ENCODE measurements at places on chromosomes 5 and 9. TPM values are rescaled to one million over a fixed set of nuclear protein-coding genes. Genes with fewer than 3 reads are reported as not detected.

The IGIP gene
- 9.4 TPM for polyA plus RNA-seq

The RASGRF2 gene
- 3.1 TPM for polyA plus RNA-seq

The TTC16 gene
- polyA plus RNA-seq = 0.03 TPM

The GPR151 gene
- polyA plus RNA-seq = 0.04 TPM

DNA sequence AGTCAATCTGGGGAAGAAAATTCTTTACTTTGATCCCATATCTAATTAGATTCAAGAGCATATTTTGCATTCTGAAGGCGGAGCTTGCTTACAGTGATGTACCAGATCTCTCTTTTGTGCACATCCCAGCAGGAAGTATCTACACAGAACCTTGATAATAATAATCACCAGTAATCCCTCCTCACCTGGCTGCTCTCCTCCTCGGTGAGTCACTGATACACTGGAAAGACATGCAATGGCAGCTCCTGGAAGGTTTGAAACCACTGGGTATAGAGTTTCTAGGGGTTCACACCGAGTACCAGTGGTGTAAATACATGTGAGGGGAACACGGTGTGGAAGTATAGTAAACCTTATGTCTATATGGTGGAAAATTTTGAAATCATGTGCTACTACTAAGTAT is 205.5 kb upstream of the TARS1 start:
- no peaks in the 10 kb centered on the region for H3K36me3 ChIP-seq
- H3K27ac ChIP-seq = no peak overlapping the region
- H3K4me3 ChIP-seq = no peak overlapping the region
- no peaks in the 10 kb centered on the region for H3K27me3 ChIP-seq

- H3K27me3 ChIP-seq = peaks cover 22% of the 10 kb centered on the region
- H3K36me3 ChIP-seq = no peaks in the 10 kb centered on the region
- H3K4me3 ChIP-seq = no peak overlapping the region
- no peaks in the 10 kb centered on the region for H3K4me1 ChIP-seq
- DNase-seq = no peak
These were observed 6.2 kb upstream of the GMCL2 start for GRCh38 chr5:178193251-178193809.

- no peaks in the 10 kb centered on the region for H3K27me3 ChIP-seq
- peaks cover 18% of the 10 kb centered on the region for H3K36me3 ChIP-seq
- H3K27ac ChIP-seq = no peak overlapping the region
- no peaks in the 10 kb centered on the region for H3K4me1 ChIP-seq
- DNase-seq = no peak
These were observed 67.9 kb downstream of the YTHDC2 start for GRCh38 chr5:113581388-113581787.

GRCh38 chr5:167565189-167565954 is 726.1 kb upstream of the WWC1 start:
- H3K27me3 ChIP-seq = no peaks in the 10 kb centered on the region
- no peaks in the 10 kb centered on the region for H3K4me1 ChIP-seq
- H3K4me3 ChIP-seq = no peak overlapping the region
- H3K36me3 ChIP-seq = no peaks in the 10 kb centered on the region
- H3K27ac ChIP-seq = no peak overlapping the region

DNA sequence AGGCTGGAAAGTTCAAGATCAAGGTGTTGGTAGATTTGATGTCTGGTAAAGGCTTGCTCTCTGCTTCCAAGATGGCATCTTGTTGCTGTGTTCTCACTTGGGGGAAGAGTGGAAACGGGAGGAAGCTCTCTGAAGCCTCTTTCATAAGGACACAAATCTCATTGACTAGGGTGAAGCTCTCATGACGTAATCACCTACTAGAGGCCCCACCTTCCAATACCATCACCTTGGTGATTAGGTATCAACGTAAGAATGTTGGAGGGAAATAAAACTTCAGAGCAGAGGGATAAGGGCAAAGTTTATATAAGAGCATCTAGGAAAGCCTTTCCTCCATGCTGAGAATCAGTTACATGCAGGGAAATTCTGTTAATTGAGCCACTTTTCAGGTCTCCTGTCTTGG is 15.4 kb upstream of the KLF9 start:
- H3K4me3 ChIP-seq = no peak overlapping the region
- H3K36me3 ChIP-seq = no peaks in the 10 kb centered on the region
- no peak for DNase-seq

- H3K4me3 ChIP-seq = no peak overlapping the region
- H3K4me1 ChIP-seq = no peaks in the 10 kb centered on the region
- H3K27ac ChIP-seq = no peak overlapping the region
- H3K36me3 ChIP-seq = peaks cover 6% of the 10 kb centered on the region
- no peaks in the 10 kb centered on the region for H3K27me3 ChIP-seq
These were observed 34.8 kb upstream of the TTC23L start for GRCh38 chr5:34803974-34804732.

DNA sequence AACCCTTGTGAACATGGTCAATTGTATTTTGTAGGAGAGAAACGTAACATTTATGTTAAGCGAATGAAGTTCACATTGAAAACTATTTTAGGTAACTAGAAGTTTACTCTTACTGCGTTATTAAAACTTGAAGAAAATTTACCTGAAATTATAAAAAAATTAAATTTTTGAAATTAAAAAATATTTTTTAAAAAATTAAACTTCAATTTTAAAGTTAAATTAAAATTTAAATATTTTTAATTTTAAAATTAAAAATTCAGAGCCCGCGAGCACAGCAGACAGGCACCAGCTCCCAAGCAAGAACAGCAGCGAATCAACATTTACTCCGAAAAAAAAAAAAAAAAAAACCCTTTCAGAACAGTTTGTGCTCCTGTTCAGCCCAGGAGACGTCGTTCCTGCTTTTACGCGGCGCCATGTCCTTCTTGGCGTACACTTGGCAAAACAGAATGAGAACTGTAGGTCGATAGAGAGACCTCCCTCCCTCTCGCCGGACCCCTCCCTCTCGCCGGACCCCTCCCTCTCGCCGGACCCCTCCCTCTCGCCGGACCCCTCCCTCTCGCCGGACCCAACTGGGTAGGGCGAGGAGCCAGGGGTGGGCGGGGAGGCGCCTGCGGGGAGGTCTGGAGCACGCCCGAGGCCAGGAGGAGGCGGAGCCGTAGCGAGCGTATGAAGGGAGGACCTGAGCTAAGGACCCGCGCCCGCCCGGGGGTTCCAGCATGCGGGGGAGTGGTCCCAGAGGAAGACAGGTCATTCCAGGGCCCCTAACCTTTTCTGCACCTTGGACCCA is 235.8 kb downstream of the ROR2 start:
- peak; percentile 60 for DNase-seq
- no peaks in the 10 kb centered on the region for H3K36me3 ChIP-seq
- peaks cover 3% of the 10 kb centered on the region for H3K27me3 ChIP-seq
- H3K27ac ChIP-seq = no peak overlapping the region
- no peaks in the 10 kb centered on the region for H3K4me1 ChIP-seq
- H3K4me3 ChIP-seq = peak overlapping the region; percentile 35
